NCI-H2081 treated with DMSO at 0.1 percent for 48 hours (cell line): ENCODE measurements at places on chromosomes 1 and 21.

DNA sequence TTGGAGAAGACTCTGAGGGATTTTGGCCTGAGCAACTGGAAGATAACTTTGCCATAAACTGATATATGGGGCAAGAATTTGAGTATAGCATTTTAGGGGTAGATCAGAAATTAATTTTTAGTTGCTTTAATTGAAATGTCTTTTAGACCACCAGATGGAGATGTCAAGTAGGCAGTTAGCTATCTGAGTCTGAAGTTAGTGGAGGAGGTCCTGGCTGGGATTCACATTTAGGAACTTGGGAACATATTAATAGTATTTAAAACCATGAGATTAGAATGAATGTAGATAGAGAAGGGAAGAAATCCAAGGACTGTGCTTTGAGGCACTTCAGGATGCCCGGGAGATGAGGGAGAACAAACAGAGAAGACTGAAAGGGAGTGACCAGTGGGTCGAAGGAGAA lies 32.6 kb downstream of the SLC44A3 start:
- no peak for DNase-seq

- DNase-seq: no peak
These were observed 24.5 kb downstream of the LAMB3 start for GRCh38 chr1:209627732-209628196.

DNA sequence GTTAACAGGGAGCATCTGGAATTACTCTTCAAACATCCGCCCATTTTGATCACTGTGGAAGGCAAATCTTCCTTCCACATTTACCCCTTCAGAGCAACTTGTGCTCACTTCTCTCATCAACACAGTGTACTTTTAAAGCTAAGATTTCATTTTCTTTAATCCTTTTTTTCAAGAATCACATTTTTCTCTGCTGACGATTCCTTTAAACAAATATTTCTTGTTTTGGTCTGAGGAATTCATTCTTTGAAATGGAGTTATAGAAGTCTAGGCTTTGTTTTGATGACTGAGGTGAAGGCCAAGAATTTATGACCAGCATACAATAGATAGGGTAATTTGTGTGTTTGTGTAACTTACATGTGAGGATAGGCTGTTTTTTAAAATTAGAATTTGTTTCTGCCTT lies 25.6 kb downstream of the LRRC42 start:
- no peak for DNase-seq

GRCh38 chr1:197620714-197621163 lies 154.5 kb downstream of the DENND1B start:
- no peak for DNase-seq

DNA sequence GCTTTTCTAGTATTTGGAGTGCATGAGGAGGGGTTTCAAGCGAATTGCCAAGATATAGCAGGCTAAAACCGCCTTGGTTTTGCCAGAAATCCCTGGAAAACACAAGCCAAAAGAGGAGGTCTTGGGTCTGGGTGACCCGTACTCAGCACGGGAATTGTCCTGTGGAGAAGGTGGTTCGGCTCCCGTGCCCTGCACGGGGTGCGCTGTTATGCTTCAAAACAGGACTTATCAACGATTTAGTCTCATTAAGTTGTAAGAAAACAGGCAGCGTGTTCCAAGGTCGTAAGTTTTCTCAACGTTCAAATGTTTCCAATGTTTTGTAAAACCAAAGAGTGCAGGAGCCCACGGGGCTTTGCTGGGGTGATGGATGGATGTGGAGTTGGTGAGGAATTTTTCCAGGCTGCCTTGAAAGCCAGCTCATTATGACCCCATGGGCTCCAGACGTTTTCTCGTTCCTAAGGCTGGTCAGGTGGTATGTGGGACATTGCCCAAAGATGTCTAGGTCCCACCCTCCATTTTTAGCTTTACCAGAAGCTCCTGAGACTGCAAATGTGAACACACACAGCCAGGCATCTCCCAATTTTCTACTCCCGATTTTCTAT lies 75.4 kb upstream of the CLDN14 start:
- no peak for DNase-seq

DNA sequence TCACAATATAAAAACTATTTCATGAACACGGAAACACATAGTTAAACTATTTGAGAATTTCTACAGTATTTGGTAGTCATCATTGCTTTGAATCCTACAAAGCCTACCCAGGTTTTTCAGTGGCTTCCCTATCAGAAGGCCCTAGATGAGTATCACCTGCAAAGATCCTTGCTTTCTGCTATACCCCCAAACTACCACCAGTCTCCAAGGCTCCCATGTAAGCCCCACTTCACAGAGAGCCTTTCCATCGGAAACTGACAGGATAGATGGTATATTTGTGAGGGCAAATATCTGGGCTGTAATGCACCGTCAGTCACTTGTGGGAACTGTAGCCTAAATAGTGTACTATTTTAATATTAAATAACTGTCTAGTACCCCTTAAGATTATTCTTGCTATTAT lies 674.3 kb downstream of the BRINP3 start:
- DNase-seq: no peak

DNA sequence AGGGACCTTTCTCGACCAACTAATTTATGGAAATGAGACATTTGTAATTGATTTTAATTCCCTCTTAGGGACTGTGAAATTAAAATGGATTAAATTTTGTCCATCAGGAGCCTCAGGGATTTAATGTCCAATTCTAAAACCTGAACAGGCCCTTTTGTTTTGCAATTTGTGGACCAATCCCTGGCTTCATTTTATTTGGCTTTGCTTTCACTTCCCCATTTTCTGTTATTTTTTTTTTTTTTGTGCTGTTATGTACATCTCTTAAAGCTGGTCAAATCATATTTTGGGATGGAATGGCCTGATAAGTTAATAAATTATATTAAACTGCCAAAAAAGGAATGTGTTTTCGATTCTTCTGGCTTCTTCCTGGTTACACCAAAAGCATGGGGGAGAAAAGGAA lies 28.9 kb downstream of the ZSCAN20 start:
- DNase-seq: no peak

DNA sequence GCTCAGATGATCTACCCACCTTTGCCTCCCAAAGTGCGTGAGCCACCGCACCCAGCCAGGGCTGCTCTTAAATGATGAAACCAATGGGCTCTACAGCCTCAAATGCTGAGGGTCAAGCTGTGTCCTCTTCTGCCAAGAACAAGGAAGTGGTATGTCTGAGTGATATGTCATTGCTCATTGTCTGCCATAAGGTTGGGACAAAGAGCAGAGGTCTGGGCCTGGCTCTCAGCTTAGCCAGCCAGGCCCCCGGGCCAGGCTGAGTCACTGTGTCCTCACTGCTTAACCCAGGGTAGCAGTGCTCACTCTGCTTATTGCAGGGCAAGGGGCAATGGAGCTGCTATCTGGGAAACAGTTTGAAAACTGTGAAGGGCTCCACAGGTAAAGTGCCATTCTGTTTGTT lies 8.3 kb upstream of the ETS2 start:
- DNase-seq: no peak
